ENCODE measurements at places on chromosomes 2 and 18. TPM values are rescaled to one million over a fixed set of nuclear protein-coding genes. Genes with fewer than 3 reads are reported as not detected.
A peak's percentile ranks its signal among the peaks of the same experiment; 100 is the strongest.

- DNase-seq, result peak; percentile 90
Observed at GRCh38 chr2:10654069-10654468, 35.7 kb downstream of the NOL10 start.

DNA sequence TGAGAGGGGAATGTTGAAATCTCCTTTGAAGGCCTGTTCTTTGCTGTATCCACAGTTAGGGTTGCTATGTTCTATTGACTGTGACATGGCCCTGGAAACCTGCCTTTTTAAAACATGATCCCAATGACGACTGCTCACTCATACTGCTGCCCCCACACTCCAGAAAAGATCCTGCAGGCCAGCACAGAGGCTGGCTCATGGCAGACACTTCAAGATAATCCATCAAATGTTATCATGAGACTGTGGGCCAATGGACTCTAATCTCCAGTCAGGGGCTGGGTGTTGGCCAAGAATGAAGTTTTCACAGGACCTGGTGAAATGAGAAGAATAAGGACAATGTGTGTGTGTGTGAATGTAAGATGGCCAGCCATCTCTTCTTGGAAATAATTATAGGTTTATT is 59.0 kb upstream of the THOC1 start:
- DNase-seq, result no peak

DNA sequence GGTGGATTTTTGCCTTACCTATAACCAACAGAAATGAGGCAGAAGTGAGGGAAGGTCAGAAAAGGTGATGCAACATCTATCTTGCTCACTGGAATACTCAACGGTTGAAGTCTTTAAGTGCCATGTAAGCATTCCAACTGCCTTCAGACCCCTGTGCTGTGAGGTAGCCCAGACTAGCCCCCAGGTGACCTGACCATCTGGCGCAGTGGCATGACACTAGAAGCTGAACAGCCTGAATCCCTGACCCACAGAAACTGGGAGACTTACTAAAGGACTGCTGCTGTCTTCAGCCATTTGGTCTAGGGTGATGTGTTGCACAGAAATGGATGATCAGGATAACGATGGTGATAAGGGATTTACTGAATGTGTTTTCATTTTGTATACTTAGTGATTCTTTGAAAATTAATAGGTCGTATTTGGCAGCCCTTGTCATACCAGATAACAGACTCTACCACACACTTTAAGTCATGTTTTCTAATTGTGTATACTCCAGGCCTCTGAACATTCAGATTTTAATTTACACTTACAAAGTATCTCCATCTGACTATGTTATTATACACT is 161.5 kb downstream of the STK39 start:
- no peak for DNase-seq

The ALMS1 gene
- total RNA-seq, result 11.1 TPM

The LRATD1 gene
- total RNA-seq, result 13.4 TPM

The SATB2 gene
- total RNA-seq, result 2.3 TPM

GRCh38 chr2:216897561-216898203 is 37.8 kb upstream of the TNP1 start:
- DNase-seq, result no peak

DNA sequence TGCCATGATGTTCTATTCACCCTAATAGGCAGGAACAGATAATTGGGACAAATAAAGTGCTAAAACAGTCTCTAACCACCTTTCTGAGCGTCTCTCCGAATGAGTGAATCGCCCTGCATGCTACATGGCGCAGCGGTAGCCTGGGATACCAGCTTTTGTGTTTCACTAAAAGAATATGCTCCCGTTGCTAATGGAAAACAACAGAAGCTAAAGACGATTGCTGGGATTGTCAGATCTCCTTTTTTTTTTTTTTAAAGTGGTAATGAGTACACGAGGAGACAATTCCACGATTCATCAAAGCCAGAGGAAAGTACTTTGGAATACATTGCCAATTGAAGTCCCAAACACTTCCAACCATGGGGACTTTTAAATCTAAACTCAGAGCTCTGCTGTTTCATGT is 1815.3 kb upstream of the CELF4 start:
- DNase-seq, result no peak

The MYO7B gene
- total RNA-seq, result 0.25 TPM

DNA sequence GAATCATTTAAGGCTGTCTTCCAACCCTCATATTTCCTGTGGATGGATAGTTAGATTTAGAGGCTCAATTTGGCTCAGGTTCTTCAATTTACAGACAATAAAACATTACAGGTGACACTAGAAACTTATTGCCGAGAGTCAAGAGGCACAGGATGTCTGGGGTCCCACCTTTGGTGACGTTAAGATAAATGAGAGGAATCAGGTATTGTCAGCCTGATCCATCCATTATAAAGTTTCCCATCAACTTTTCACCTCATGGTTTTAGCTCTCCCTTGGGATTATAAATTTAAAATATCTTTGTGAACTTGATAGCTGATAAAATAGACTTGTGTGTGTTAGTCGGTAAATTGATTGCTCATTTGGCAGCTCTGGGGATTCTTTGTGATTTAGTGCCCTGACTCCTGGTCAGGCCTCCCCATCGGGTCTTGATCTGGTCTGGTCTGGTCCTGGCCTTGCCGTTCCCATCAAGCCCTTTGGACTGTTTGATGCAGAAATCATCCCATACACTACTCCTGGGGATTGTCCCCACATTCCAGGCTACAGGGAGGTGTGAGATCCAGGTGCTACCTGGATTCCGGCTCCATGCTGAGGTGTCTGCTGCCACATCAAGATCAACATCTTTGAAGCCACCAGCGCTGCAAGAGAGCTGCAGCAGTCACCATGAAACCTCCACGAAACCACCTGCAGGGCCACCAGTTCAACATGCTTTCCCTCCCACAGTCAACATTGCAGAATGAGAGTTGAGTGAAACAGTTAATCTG is 130.9 kb downstream of the SH3BP4 start:
- no peak for DNase-seq

DNA sequence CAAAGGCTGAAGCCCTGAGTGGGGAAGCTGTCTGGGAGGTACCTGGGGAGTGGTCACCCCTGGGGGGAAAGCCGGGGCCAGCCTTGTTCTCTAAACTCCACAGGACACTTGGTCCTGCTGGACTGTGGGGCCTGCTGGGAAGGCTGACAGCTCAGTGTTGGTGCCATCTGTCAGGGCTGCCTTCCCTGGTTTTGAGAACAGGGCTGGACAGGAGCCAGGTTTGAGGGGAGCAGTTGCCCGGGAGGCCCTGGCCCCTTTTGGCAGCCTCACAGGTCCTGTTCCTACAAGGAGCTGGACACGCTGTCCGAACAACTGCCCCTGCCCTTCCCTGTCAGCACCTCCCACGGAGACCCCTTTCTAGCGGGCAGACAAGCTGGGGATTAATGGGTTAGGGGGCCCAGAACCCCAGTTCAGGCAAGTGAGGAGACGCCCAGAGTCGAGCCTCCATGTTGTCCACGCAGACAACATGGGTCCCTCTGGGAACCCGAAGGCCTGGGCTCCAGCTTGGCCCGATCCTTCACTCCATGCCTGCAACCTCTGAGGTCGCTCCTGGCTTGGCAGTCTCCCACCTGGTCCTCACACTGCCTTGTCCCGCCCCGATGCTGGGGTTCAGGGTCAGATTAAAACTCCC is 40.8 kb downstream of the ATOH8 start:
- DNase-seq, result no peak

The PARD6G gene
- total RNA-seq, result 1.5 TPM

DNA sequence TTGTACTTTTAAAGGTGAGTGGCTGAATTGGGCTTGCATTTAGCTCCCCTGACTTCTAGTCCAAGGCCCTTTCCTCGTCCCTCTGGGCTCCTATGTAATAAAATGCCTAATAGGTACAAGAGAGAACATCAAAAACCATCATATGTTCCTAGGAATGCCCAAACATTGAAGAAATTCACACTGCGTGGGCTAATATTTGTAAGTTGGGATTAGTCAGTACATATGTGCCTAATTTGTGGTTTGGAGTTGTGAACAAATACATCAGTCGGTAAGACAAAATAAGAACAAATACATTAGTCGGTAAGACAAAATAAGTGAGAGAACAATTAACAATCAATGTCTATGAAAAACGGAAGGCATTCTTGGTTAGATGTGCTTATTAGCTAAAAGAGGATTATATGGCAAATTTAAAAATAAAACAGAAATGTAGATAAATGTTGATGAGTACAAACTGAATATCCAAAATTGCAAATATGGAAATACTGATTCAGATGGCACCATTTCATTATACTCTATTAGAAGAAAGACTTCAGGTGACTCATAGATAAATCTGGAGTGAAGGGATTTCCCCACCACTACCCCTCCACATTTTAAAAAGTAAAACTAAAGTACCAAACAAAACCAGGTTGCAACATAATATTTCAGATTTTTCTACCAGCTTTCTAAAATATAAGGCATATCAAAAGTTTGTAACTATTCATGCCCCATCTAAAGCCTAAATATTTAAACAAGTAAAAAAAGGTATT is 325.4 kb downstream of the ZEB2 start:
- DNase-seq, result no peak

The SEC11C gene
- total RNA-seq, result 20.9 TPM

DNA sequence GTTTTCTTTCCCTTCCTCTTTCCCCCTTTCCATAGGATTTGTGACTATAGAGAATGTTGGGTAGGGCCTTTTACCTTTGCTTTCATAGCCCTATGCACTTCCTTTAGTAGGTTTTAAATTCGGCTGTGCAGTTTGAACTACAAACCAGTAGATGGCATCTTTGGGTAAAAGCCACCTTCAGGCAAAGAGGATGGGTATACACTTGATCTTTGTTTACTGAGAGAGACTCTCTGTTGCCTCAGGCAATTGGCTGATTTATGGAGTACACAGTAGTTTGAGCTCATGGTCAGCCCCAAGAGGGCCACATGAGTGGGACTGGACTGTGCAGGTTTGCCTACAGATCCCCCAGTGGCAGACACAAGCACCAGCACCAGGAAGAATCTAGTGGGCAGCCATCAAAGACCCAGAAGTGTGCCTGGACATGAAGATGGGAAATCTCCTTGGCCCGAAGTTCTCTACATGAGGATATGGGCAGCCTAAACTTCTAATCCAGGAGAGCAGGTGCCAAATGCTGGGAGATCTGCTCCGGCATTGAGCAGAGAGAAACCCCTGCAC is 1304.3 kb upstream of the DDX18 start:
- no peak for DNase-seq

The CFAP53 gene
- total RNA-seq, result 2.2 TPM

DNA sequence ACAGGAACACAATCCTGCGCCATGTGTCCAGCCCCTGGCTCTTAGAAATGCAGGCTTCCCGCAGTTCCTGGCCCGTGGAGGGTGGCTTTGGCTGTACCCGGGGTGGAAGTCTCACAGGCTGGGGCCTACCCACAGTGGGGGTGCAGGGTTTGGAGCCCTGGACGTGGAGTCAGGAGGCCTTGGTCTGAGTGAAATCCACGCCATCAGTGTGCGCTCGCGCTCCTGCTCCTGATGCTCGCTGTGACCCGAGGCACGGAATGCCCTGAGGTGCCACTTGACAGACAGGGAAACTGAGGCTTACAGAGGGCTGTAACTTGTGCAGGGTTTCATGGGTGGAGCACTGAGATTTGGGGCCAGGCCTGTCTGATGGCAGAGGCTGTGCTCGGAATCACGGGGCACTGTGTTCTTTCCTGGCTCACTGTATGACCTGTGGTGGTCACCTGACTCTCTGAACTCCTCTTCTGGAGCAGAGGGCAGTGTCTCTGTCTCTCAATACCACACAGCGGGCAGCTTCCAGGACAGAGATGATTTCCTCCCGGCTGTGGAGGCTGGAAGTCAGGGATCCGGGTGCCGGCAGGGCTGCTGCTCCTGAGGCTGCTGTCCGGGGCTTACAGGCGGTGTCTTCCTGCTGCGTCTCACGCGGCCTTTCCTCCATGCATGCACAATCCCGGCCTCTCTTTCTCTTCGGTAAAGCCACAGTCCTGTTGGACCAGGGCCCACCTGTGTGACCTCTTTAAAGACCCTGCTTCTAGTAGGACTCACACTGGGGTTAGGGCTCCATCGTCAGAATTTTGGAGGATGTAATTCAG is 25.9 kb upstream of the ALLC start:
- no peak for DNase-seq

The REG3A gene
- not detected for total RNA-seq

GRCh38 chr2:20108655-20109396 is 57.4 kb upstream of the LAPTM4A start:
- peak; percentile 91 for DNase-seq

The TMEM247 gene
- not detected for total RNA-seq

- DNase-seq, result no peak
Observed at GRCh38 chr2:19839438-19839837, 62.3 kb downstream of the TTC32 start.

GRCh38 chr2:186437719-186438118 is 48.3 kb upstream of the ZC3H15 start:
- no peak for DNase-seq

DNA sequence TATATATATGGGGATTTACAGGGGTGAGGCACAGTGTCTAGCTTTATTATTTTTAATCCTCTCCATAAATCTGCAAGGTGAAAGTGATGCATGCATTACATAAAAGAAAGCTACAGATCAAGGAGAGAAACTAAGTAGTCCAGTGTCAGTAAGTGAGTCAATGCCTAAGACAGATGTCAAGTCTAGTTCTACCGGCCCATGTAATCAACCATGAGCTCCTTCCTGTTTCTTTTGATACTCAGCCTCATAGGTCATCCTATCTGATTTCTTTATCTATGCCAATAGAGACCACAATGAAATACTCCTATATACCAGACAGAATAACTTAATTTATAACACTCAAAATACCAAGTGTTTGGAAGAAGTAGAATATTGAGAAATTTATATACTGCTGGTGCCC is 20.2 kb upstream of the GYPC start:
- no peak for DNase-seq

DNA sequence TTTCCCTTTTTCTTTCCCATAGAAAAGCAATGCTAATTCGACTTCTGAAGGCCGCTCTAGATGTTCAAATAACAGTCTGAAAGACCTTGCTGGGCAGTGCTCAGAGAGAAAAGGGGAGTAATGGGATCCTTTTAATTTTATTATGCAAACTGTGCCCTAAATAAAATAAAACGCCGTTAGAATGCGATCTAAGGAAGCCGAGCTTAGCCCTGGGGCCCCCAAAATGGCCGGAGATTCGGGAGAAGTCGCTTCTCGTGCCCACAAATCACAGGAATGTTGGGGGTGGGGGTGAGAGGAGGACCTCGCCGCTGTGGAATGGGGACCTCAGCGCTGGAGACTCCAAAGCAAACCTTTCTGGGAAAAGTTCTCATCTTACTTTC is 8.4 kb upstream of the POU3F3 start:
- no peak for DNase-seq

All from renal cortical epithelial cell (primary cell).